Activated CD4-positive, alpha-beta T cell treated with anti-CD3 and anti-CD28 coated beads, Interleukin-2, amount 50 U/mL, for 4 hours (primary cell): ENCODE measurements at places on chromosomes 11 and 22.
A peak's percentile ranks its signal among the peaks of the same experiment; 100 is the strongest.

- no peak for DNase-seq
Observed at GRCh38 chr11:13183094-13183825, 94.3 kb upstream of the BMAL1 start.

GRCh38 chr11:104118105-104118744 lies 45.7 kb downstream of the PDGFD start:
- no peak for DNase-seq

GRCh38 chr11:117563556-117563955 lies 233.5 kb downstream of the DSCAML1 start:
- no peak for DNase-seq

DNA sequence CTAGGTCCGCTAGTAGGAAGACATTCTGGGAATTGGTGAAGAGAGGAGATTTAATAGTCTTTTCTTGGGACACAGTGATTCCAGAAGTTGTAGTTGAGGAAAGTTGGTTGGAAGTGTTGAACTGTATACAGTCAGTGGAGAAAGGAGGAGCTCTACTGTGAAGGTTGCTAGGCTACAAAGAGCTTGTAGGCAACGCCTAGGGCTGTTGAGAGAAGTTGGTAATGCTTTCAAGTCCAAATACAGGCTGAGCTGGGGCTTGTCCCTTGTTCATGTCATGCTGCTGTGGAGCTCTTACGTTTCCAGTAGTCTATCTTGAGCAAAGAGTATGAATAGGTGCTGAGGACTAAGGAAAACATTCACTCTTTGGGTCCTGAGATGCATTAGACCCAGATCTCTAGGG lies 1.1 kb downstream of the TBCEL start:
- no peak for DNase-seq

DNA sequence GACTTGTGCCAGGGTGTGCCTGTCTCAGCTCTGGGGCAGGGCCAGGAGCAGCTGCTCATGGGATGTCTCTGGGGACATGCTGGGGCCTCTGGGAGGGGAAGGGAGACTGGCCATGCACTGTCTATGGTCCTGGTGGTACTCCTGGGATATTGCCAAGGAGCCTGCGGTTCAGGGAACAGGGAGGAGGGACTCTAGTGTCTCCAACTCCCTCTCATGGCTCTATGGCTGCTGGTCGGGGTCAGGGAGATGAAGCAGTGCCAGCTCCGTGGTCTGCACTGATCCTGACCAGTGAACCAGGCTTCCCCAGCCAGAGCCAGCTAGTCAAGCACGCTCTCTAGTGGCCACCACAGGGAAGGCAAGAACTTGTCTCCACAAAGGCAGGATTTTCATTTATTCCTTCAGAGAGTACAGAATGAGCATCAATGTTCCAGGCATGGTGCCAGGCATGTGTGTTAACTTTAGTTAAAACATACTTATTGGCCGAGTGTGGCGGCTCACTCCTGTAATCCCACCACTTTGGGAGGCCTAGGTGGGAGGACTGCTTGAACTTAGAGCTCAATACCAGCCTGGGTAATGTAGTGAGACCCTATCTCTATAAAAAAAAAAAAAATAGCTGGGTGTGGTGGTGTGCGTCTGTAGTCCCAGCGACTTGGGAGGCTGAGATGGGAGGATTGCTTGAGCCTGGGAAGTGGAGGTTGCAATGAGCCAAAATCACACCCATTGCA lies 2.5 kb upstream of the BEST1 start:
- peak; percentile 58 for DNase-seq

- no peak for DNase-seq
Observed at GRCh38 chr22:45511847-45512261, 9.2 kb downstream of the FBLN1 start.

- DNase-seq, result no peak
Observed at GRCh38 chr11:132886335-132886734, 646.0 kb downstream of the OPCML start.

DNA sequence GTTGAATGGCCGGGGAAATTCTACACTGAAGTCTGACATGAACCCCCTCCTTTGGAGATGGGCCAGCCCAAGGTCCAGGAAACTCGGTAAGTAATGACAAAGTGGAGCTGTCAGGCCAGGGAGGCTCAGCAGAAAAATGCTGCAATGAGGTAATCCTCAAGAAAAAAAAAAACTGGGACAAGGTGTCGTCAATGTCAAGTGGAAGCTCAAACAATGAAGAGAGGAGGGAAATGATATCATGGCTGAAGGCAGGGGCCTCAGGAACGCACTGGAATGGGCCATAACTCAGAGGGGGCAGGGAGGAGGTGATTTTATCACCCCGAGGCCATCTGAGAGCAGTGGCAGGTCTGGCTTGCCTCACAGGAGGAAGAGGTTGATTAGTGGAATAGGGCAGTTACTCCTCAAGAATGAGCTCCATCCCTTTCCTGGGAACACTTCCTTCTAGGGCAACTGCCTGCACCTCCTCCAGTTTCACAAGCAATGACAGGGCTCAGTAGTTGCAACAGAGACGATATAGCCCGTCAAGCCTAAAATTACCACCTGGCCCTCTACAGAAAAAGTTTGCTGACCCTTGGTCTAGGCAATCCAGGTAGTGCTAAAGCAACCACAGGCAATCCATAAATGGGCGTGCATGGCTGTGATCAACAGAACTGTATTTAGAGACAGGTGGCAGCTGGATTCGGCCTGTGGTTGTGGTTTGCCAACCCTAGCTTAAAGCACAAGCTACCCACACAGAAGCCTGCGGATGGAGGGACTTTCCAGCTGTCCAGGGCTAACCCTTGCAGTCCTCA lies 65.2 kb downstream of the FBXO7 start:
- DNase-seq, result no peak

- DNase-seq, result no peak
Observed at GRCh38 chr11:1073261-1073724, 1.4 kb upstream of the MUC2 start.

- no peak for DNase-seq
Observed at GRCh38 chr11:1564535-1565172, 7.4 kb downstream of the DUSP8 start.

- DNase-seq, result peak; percentile 16
Observed at GRCh38 chr11:61890529-61891330, 615 bp downstream of the FADS3 start.

GRCh38 chr11:69053546-69054396 lies 5.0 kb downstream of the TPCN2 start:
- no peak for DNase-seq

DNA sequence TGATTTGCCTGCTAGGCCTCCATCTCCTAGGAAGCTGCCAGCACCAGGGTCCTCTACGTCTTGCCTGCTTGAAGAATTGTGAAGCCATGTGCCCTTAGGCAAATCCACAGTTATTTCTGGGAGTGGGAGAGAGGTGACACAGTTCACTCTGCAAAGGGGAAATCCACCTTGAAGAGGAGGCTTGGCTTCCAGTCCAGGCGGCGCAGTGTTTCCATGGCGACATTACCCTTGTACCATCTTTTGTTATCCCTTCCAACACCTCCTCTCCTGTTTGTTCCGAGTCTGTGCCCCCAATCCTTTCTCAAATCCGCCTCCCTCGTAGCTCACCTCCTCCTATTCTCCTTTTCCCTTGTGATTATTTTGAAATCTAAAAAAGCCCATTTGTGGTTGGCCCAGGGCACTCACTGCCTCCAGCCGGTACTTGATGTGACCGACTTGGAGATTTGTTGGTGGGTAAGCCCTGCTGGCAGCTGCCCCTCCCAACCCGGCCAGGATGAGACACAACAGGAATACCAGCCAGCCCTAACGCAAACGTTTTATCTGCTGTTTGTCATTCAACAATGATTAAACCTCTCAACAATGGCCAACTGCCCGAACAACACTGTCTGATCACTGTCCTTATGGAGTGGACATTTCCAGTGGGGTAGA lies 18.4 kb downstream of the SYT13 start:
- DNase-seq, result no peak

- peak; percentile 2 for DNase-seq
Observed at GRCh38 chr11:57903441-57904123, 120.1 kb upstream of the OR9Q1 start.

DNA sequence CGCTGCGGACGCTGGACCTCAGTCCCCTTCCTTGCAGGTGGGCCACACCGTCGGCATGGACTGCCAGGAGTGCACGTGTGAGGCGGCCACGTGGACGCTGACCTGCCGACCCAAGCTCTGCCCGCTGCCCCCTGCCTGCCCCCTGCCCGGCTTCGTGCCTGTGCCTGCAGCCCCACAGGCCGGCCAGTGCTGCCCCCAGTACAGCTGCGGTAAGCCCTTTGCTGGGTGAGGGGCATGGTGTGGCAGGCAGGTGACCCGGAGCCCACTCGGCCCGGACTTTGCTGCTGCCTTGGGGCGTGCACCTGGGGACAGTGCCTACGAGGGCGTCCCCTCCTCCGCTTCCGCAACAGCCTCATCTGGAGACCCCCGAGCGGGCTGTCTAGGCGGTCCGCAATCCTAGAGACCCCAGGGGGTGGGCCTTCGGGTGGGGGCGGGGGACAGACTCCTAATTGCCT lies 25.4 kb upstream of the MUC5B start:
- no peak for DNase-seq

- no peak for DNase-seq
Observed at GRCh38 chr22:27467711-27468110, 333.8 kb downstream of the MN1 start.

- no peak for DNase-seq
Observed at GRCh38 chr11:35853971-35854370, 89.9 kb upstream of the LDLRAD3 start.

DNA sequence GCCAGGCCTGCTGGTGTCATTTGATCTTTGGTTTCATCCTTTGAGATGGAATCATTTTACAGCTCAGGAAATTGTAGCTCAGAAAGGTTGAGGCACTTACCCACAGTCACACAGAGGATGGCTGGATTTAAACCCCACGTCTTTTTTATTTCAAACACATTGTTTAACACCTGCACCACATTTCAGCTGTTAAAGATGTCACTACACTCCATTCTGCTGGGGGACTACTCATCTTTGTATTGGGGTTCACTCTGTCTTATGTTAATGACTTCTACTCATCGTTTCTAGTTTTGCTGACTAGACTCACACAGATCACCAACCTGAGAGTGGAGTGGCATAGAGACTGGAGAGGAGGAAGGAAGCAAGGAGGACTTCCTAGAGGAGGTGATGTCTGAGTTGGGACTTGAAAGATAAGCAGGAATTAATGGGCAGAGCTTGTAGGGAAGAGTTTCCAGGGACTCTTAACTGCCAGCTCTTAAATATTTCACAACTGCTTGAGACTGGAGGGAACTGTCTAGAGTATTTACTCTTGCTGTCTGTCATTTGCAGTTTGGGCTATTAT lies 80.0 kb downstream of the TP53I11 start:
- DNase-seq, result no peak

- DNase-seq, result no peak
Observed at GRCh38 chr11:78922859-78923625, 348.4 kb upstream of the NARS2 start.

- no peak for DNase-seq
Observed at GRCh38 chr22:25829808-25830777, 88.1 kb downstream of the MYO18B start.
